Posterior cingulate gyrus (tissue), 11 donors: ENCODE measurements at places on chromosomes 1 and 21.

DNA sequence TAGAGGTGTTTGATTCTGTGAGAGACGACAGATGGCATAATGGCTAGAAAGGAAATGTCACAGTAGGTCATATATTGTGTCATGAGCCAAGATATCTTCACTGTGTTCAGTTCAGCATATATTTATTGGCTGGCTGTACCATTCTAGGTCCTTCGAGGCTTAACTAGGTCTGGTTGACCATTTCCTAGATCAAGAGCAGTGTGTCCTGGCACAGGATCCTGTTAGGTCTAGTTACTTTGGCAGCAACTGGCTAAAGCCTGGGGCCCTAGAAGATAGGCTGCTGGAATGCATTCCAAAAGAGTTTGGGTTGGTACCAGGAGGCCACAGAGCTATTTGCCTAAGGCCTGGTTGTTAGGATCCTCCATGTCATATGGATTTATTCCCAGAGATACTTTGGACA lies 20.9 kb downstream of the ZBTB40 start:
- no peak for DNase-seq

DNA sequence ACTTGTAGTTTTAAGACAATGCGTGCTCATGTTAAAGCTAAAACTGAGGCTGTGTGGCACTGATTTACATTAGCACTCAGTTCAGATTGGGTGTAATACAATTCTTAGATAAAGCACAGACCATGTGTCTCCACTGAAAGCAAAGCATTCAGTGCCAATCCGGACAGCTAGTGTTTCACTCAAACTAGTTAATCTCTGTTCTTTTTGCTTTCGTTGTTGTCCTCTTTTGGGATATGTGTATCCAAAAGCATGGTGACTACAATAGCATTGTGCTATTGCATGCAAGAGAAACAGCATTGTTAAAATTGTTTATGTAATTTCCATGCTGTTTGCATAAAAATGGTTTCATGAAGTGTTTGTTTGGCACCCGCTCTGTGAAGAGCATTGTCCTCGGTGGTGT lies 54.6 kb downstream of the F3 start:
- DNase-seq, result no peak

- no peak for DNase-seq
These were observed 4.7 kb downstream of the RAB29 start for GRCh38 chr1:205770618-205771017.

DNA sequence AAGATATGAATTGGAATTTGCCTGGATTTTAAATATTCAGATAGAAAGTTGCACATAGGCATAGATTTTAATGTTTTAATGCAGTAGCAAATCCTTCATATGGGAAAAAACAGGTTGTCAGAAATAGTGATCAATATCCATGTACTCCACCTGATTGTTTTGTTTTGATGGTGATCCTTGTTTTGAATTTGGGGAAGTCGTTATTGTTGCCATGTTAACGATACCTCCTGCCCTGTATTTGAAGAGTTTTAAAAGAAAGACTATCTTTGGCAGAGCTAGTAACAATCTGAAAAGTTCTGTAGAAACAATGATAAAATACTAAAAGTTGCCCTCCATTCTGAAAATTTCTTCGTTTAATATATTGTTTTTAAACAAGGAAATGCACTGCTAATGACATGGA lies 1.1 kb downstream of the CEP350 start:
- no peak for DNase-seq

- DNase-seq, result no peak
These were observed 68.1 kb upstream of the AK4 start for GRCh38 chr1:65079941-65080340.

DNA sequence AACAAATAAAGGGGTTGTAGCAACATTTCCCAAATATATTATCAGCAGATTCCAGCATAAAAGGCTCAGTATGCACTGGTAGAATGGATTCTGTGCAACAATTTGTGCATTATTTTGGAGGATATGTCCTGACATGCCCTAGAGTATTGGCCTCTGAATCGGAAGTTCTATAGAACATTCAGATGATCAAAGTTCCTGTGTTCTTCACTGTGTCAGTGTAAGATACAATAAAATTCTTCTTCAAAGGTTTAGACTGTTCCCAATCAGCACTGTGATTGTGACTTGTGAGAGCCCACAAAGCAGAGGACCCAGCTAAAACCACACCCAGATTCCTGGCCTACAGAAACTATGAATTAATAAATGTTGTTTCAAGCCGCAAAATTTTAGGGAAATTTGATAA lies 33.6 kb upstream of the GBP5 start:
- no peak for DNase-seq

GRCh38 chr1:245041058-245041698 lies 113.6 kb upstream of the KIF26B start:
- no peak for DNase-seq
